HepG2 (cell line): ENCODE measurements at places on chromosomes 2 and 18. TPM values are rescaled to one million over a fixed set of nuclear protein-coding genes. Genes with fewer than 3 reads are reported as not detected.

Gene CYP27C1
- not detected in 2 replicates for polyA plus RNA-seq

Gene PLEKHB2
- polyA plus RNA-seq: 61.5 and 73.0 TPM in 2 replicates

Gene EIF2B4
- 96.4 and 99.2 TPM in 2 replicates for polyA plus RNA-seq

Gene TLX2
- 0.05 and 0.09 TPM in 2 replicates for polyA plus RNA-seq

Gene TRMT61B
- 15.3 and 19.7 TPM in 2 replicates for polyA plus RNA-seq

Gene EML6
- 17.2 and 28.5 TPM in 2 replicates for polyA plus RNA-seq

Gene LYG1
- polyA plus RNA-seq: 2.9 and 3.4 TPM in 2 replicates

Gene TEKT4
- polyA plus RNA-seq: not detected in 2 replicates

Gene SH3BP4
- 99.1 and 101 TPM in 2 replicates for polyA plus RNA-seq

Gene RAX
- polyA plus RNA-seq: not detected in 2 replicates
